ENCODE measurements at places on chromosomes 2 and 18. TPM values are rescaled to one million over a fixed set of nuclear protein-coding genes. Genes with fewer than 3 reads are reported as not detected.

The LHCGR gene
- not detected for total RNA-seq

The CRYGC gene
- total RNA-seq: not detected

The GALNT14 gene
- total RNA-seq: 0.90 TPM

The OBSL1 gene
- 0.37 TPM for total RNA-seq

The IL37 gene
- total RNA-seq: not detected

The ZNF516 gene
- 1.2 TPM for total RNA-seq

The NGEF gene
- total RNA-seq: 2.5 TPM

The MDH1B gene
- total RNA-seq: 0.55 TPM

The PSMD1 gene
- total RNA-seq: 180 TPM

The WDR35 gene
- 7.6 TPM for total RNA-seq

The ESPNL gene
- total RNA-seq: 0.07 TPM

The GPBAR1 gene
- total RNA-seq: 0.41 TPM

The FAM168B gene
- total RNA-seq: 70.3 TPM

The LOXL3 gene
- 2.1 TPM for total RNA-seq

The MOGAT1 gene
- total RNA-seq: 0.18 TPM

The ZAP70 gene
- total RNA-seq: 234 TPM

The ANKRD30B gene
- total RNA-seq: not detected

The RAD51AP2 gene
- total RNA-seq: not detected

The LDLRAD4 gene
- 32.7 TPM for total RNA-seq

The TEX44 gene
- not detected for total RNA-seq

The SEH1L gene
- total RNA-seq: 112 TPM

The RSAD2 gene
- 2.2 TPM for total RNA-seq

The CCL20 gene
- total RNA-seq: 2.0 TPM

The PROM2 gene
- total RNA-seq: 0.59 TPM

The M1AP gene
- total RNA-seq: not detected

The B3GNT7 gene
- total RNA-seq: 0.05 TPM

The UGT1A6 gene
- total RNA-seq: not detected

The D2HGDH gene
- total RNA-seq: 39.9 TPM

The PSTPIP2 gene
- 39.0 TPM for total RNA-seq

The WIPF1 gene
- 287 TPM for total RNA-seq

The ANKRD12 gene
- 68.7 TPM for total RNA-seq

The HRH4 gene
- total RNA-seq: 0.16 TPM

The TFPI gene
- total RNA-seq: 0.50 TPM

The ERLEC1 gene
- total RNA-seq: 36.0 TPM

Measured in activated T-helper 2 cell treated with anti-CD3 and anti-CD28 coated beads, Interferon-gamma antibody, Interleukin-2, Interleukin-4, amounts not matched to agents 10 μg/mL and 5 μg/mL and 100 μg/mL, durations not matched to agents 14 hours and 24 hours and 36 hours (primary cell).